ENCODE measurements at places on chromosomes 2 and 18. TPM values are rescaled to one million over a fixed set of nuclear protein-coding genes. Genes with fewer than 3 reads are reported as not detected.
A peak's percentile ranks its signal among the peaks of the same experiment; 100 is the strongest.

Gene SCN2A
- total RNA-seq, result not detected

Gene FOXI3
- not detected for total RNA-seq

Gene GCG
- total RNA-seq, result not detected

Gene SP5
- not detected for total RNA-seq

Gene GTF3C2
- total RNA-seq, result 56.8 TPM

Gene CCDC150
- 0.75 TPM for total RNA-seq

Gene CDK15
- not detected for total RNA-seq

Gene STAT1
- total RNA-seq, result 57.8 TPM

Gene CYP27C1
- not detected for total RNA-seq

Gene DNER
- total RNA-seq, result not detected

Gene CD226
- total RNA-seq, result 74.8 TPM

Gene CCDC178
- not detected for total RNA-seq

Gene FAM237A
- total RNA-seq, result not detected

Gene RETREG2
- total RNA-seq, result 83.2 TPM

Gene DUSP19
- total RNA-seq, result 0.14 TPM

Gene ITGB6
- not detected for total RNA-seq

Gene CREG2
- total RNA-seq, result not detected

Gene KLHL30
- total RNA-seq, result not detected

GRCh38 chr2:227592694-227593387 is 5.9 kb upstream of the SCYGR2 start:
- H3K27ac ChIP-seq, result no peak overlapping the region
- H3K4me3 ChIP-seq, result no peak overlapping the region
- no peaks in the 10 kb centered on the region for H3K36me3 ChIP-seq
- DNase-seq, result no peak
- H3K27me3 ChIP-seq, result peaks cover 10% of the 10 kb centered on the region
- H3K4me1 ChIP-seq, result no peaks in the 10 kb centered on the region

DNA sequence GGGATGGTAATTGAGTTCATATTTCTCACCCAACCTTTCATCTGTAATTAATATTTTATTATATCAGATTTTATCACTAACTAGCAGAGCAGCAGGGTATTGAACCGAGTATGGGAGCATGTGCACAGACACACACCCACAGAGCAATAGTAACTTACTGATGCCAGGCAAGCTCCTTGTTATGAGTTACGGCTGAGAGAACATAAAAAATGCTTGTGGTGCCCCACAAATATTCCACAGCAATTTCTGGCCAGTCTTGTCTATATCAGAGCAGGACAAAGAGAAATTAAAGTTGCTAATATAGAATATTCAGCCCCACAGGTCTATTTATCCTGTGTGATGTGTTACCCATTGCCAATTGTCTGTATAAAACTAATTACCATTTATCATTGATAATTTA is 501.8 kb upstream of the RAB12 start:
- H3K4me1 ChIP-seq, result no peaks in the 10 kb centered on the region
- no peak overlapping the region for H3K4me3 ChIP-seq
- H3K27ac ChIP-seq, result no peak overlapping the region
- no peaks in the 10 kb centered on the region for H3K27me3 ChIP-seq

DNA sequence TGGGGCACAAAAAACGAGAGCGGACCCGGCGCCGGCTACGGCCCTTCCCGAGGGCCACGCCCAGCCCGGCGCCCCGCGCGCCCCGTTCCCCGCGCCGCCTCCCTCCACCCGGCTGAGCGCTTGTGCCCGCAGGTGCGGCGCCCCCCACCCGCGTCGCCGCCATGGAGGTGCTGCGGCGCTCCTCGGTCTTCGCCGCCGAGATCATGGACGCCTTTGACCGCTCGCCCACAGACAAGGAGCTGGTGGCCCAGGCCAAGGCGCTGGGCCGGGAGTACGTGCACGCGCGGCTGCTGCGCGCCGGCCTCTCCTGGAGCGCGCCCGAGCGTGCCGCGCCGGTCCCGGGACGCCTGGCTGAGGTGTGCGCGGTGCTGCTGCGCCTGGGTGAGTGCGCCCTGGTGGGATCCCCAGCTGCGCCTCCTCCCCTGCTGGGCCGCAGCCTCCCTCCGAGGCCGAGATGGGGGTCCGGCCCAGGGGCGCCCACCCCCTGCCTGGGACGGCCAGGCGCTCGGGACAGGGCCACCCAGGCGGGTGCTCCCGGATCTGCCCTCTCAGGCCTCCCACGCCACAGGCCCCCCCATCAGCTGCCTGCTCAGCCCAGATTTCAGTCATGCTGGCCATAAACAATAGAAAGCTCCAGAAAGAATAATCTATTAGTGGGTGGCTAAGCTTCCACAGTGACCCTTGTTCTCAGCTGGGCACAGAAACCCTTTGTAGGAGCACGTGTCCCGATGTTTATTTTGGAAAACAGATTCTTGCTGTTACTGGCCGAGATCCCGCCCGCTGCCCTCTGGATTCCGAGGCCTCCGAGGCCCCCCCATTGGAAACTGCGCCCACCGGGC is 997 bp downstream of the BOK start:
- peak overlapping the region; percentile 12 for H3K4me3 ChIP-seq
- peaks cover 12% of the 10 kb centered on the region for H3K4me1 ChIP-seq
- no peak for DNase-seq
- no peaks in the 10 kb centered on the region for H3K36me3 ChIP-seq

DNA sequence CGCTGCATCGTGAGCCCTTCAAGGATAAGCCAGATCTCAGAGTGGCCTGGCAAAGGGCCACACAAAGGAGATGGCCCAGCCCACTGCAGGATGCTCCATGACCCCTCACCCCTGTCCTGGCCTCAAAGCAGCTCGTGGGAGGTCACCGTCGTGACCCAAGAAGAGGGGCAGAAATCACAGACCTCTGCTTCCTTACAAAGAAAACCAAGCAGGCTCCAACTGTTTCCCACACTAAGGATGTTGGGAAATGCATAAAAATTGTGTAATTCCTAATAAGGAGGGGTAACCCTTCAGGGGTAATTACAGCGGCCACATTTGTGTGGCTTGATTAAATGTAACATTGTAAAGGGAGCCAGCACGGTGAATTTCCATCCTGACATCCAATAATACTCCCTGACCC is 102.3 kb downstream of the BOD1L2 start:
- H3K27ac ChIP-seq, result no peak overlapping the region
- H3K4me3 ChIP-seq, result no peak overlapping the region
- H3K4me1 ChIP-seq, result no peaks in the 10 kb centered on the region
- H3K27me3 ChIP-seq, result no peaks in the 10 kb centered on the region
- DNase-seq, result no peak

- peaks cover 3% of the 10 kb centered on the region for H3K36me3 ChIP-seq
- DNase-seq, result no peak
- no peaks in the 10 kb centered on the region for H3K4me1 ChIP-seq
- H3K27me3 ChIP-seq, result peaks cover 5% of the 10 kb centered on the region
These were observed 77.5 kb downstream of the EIF2AK3 start for GRCh38 chr2:88549616-88550292.

GRCh38 chr2:36352701-36353100 is 2.9 kb upstream of the CRIM1 start:
- H3K27ac ChIP-seq, result no peak overlapping the region
- no peaks in the 10 kb centered on the region for H3K36me3 ChIP-seq
- peaks cover 14% of the 10 kb centered on the region for H3K27me3 ChIP-seq
- peaks cover 19% of the 10 kb centered on the region for H3K4me1 ChIP-seq
- DNase-seq, result no peak

- no peak for DNase-seq
- H3K4me3 ChIP-seq, result no peak overlapping the region
- no peak overlapping the region for H3K27ac ChIP-seq
- no peaks in the 10 kb centered on the region for H3K27me3 ChIP-seq
- H3K4me1 ChIP-seq, result no peaks in the 10 kb centered on the region
- no peaks in the 10 kb centered on the region for H3K36me3 ChIP-seq
These were observed 21.4 kb downstream of the ZNF24 start for GRCh38 chr18:35322486-35323458.

GRCh38 chr2:134927195-134927594 is 8.6 kb downstream of the CCNT2 start:
- no peak overlapping the region for H3K4me3 ChIP-seq
- no peaks in the 10 kb centered on the region for H3K27me3 ChIP-seq
- peaks cover 25% of the 10 kb centered on the region for H3K36me3 ChIP-seq
- DNase-seq, result no peak
- H3K4me1 ChIP-seq, result peaks cover 44% of the 10 kb centered on the region
- no peak overlapping the region for H3K27ac ChIP-seq

DNA sequence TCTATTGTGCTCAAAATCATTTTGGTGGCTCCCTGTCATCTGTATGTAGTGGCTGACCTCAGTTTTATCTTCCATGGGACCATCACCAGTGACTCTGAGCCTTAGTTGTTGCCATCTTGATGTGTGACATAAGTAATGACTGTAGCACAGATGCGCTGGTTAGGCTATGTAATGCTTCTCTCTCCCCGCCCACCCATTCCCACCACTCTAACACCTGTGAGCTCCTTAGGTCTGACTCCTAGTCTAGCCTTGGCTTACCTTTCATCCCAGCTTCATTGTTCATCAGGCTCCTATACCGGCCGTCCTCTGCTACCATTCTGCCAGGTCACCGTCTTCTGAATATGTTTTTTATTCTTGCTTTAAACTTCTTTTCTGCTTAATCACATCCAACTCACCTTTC is 17.2 kb downstream of the MYO1B start:
- H3K4me1 ChIP-seq, result no peaks in the 10 kb centered on the region
- no peak overlapping the region for H3K27ac ChIP-seq
- no peak for DNase-seq
- H3K4me3 ChIP-seq, result no peak overlapping the region
- H3K36me3 ChIP-seq, result no peaks in the 10 kb centered on the region

DNA sequence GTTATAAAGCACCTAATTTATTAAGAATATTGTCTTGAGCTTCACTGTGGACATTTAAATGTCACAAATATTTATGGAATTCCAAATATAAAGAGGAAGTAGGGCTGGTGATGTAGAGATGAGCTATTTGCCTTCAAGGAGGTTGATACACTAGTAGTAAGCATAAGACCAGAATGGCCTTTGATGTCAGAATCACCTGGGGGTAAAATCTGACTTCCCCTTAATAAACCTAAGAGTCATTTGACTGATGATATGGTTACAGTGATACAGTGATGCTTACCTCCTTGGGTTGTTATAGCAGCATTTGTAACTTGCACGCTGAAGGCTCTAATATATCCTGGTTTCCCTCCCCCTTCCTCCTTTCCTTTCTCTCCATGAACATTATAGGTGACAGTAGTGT is 143.7 kb downstream of the CERS6 start:
- H3K36me3 ChIP-seq, result no peaks in the 10 kb centered on the region
- H3K27ac ChIP-seq, result no peak overlapping the region
- H3K27me3 ChIP-seq, result no peaks in the 10 kb centered on the region
- peaks cover 3% of the 10 kb centered on the region for H3K4me1 ChIP-seq

- no peak for DNase-seq
- no peak overlapping the region for H3K4me3 ChIP-seq
- no peaks in the 10 kb centered on the region for H3K27me3 ChIP-seq
- no peak overlapping the region for H3K27ac ChIP-seq
- H3K4me1 ChIP-seq, result no peaks in the 10 kb centered on the region
These were observed 554.5 kb downstream of the STK39 start for GRCh38 chr2:167692936-167693335.

GRCh38 chr2:70854411-70854810 is 18.8 kb upstream of the CD207 start:
- no peak for DNase-seq
- peaks cover 6% of the 10 kb centered on the region for H3K4me1 ChIP-seq
- H3K4me3 ChIP-seq, result no peak overlapping the region

DNA sequence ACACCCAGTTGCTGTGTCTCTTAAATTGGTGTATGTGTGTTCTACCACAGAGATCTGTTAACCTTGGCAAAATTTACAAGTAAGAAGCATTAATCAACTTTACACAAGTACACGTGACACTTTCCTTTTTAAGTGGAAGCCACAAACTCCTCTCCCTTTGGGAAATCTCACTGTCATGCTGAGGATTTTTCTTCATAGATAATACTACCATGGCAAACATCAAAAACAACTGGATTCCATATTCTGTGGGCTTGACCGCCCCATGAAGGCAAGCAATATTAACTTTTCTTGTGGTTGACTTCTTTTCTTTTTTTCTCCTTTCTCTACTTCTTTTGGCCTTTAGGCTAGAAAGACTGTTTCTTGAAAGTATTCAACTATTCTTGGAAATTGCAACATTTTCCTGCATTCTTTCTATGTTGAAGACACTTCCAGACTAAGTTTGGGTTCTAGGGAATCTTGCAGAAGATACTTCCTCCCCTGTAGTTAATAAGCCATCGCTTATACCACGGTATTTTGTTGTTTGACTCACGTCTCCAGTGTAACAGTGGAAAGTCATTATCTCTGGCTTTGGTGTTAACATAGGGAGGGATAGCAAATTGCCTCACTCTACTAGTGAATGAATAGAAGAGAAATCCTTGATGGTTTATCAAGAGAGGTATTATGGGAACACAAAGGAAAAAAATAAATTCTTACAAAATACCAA is 79.5 kb downstream of the SLC8A1 start:
- no peaks in the 10 kb centered on the region for H3K27me3 ChIP-seq
- H3K27ac ChIP-seq, result no peak overlapping the region
- H3K4me3 ChIP-seq, result no peak overlapping the region
- no peak for DNase-seq
- H3K4me1 ChIP-seq, result no peaks in the 10 kb centered on the region
- no peaks in the 10 kb centered on the region for H3K36me3 ChIP-seq

DNA sequence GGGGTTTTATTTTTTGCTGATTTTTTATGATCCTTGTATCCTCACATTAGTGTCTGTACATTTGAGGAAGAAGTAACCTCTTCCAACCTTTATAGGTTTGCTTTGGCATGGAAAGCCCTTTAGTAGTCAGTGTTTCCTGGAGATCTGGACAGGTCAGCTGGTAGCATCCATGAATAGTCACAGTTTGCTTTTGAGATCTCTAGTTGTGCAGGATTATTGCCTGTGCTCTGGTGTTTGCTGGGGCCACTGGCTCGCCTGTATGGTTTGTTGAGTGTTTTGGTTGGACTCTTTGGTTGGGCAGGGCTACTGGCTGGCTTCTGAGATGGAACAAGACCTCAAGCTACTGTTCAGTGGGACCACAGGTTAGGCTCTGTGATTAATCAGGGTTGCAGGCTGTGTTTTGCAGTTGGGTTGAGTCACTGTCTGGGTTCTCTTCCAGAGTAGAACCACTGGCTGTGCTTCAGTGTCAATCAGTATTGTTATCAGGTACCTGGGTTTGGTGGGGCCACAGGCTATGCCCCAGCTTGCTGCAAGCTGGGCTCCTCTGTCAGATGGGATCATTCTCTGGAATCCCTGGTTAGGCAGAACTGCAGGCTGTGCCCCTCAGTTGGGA is 20.0 kb downstream of the SP140L start:
- no peak overlapping the region for H3K4me3 ChIP-seq
- H3K36me3 ChIP-seq, result peaks cover 44% of the 10 kb centered on the region
- H3K27ac ChIP-seq, result peak overlapping the region; percentile 20
- no peak for DNase-seq

DNA sequence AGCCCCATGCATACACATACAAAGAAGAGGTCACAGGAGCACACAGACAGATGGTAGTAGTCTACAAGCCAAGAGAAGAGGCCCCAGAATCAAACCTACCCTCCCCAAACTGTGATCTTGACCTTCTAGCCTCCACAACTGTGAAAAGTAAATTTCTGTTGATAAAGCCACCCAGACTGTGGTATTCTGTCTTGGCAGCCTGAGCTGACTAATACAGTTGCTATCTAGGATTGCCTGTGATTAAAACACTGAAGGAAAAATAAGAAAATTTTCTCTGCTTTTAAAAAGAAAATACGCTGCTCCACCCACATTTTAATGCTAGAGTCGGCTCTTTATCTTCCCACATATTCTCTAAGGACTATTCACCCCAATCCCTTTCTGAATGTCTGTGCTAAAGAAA is 143.7 kb upstream of the TMEM200C start:
- no peaks in the 10 kb centered on the region for H3K4me1 ChIP-seq
- no peak overlapping the region for H3K4me3 ChIP-seq
- DNase-seq, result no peak
- no peaks in the 10 kb centered on the region for H3K27me3 ChIP-seq
- H3K27ac ChIP-seq, result no peak overlapping the region

- H3K4me1 ChIP-seq, result peaks cover 8% of the 10 kb centered on the region
- H3K36me3 ChIP-seq, result no peaks in the 10 kb centered on the region
- H3K27me3 ChIP-seq, result no peaks in the 10 kb centered on the region
- no peak overlapping the region for H3K27ac ChIP-seq
- no peak for DNase-seq
These were observed 3.6 kb upstream of the CWC22 start for GRCh38 chr2:180010701-180011100.
